Stimulated activated CD8-positive, alpha-beta memory T cell treated with anti-CD3 and anti-CD28 coated beads, Interleukin-12 subunit alpha, Interleukin-12 subunit beta, amount 100 ng/mL, for 4 hours (primary cell): ENCODE measurements at places on chromosomes 12 and 14.
A peak's percentile ranks its signal among the peaks of the same experiment; 100 is the strongest.

DNA sequence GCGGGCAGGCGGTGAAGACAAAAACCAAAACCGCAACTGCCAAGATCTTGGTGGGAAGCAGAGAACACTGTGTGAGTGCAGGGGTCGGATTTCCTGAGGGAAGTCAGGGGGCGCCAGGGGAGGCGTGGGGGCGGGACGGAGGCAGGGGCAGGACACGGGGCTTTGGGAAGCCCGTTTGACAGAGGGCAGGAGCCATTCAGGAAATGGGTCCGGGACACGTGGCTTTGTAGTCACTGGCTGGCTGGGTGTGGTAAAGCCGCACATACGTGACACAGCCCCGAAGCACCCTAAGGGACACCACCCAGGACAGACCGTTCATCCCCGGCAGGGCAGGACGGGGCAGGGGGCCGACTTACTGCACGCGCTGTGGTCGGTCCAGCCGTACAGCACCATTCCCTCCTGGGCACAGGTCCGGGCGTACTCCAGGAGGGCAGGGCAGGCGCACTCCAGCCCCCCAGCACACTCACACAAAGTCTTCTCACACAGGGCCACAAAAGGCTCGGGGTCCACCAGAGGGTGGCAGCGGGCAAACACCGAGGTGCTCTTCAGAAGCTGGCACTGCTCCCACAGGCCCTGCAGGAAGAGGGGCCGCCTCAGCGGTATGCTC lies 49.4 kb downstream of the VWF start:
- DNase-seq = peak; percentile 17

DNA sequence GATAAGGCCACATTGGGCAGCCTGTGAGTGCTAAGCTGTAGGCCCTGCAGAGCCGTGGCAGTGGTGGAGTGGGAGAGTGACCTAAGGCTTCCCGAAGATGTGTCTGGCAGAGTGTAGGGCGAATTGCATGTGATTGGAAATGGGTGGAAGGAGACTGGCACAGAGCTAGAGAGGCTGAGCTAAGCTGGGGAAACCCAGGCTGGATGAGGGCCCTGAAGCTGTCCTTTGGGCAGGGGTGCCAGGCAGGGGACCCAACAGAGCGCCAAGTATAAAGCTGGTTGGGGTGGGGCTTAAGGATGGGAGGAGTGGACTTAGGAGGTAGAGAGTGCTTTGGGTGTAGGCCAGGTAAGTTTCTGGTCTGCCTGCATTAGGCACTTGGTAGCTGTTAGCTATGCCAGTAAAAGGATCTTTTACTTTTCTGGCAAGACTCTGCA lies 47.9 kb downstream of the WDR20 start:
- no peak for DNase-seq

DNA sequence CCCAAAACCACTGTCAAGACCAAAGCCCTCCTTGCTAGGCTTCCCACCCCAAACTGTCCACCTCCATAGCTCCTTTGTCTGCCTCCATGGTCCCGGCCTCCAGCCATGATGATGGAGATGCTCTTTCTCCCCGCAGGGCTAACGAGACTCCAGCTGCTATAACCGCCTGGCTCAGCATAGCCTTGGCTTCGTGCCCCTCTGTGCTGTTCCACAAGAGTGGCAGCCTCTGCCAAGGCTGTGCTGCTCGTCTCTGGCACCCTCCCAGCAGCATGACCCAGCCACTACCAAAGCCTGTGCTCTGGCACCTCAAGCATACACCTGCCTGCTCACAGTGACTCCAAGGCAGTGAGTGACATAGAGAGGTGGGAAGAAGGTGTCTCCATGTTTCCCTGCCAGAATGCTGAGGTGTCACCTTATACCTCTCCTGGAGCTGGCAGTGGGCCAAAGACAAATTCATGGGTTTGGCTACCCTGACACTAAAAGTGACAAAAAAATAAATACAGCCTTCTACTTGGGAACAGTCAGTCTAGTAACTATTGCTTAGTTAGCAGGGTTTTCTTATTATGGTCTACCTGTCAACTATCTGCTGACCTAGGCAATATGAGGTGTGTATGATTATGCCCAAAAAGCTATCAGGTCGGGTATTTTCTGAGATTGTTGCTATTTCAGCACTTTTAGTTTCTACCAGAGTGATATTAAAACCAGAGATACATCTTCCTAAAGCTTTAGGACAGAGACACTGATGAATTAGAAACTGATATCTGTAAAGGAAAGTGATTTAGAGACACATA lies 16.1 kb upstream of the KRT73 start:
- DNase-seq = no peak

GRCh38 chr12:103456006-103456405 lies 39.8 kb downstream of the C12orf42 start:
- DNase-seq = no peak

DNA sequence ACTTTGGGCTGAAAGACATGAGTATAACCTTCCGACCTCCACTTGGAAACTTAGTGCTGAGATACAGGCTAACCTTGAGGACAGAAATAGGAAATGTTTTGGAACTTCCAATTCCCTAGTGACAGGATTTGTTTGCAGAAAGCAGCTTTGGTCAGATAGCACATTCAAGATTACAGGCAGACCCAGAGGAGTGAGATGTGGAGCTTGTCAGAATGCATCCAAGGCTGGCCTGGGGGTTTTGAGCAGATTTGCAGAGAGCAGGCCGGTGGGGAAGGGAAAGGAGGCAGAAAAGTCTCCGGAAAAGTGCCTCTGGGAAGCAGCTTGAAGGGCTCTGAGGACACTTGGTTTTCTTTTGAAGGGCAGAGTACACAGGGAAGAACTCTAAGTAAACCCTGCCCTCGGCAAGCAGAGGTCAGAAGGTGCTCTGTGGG lies 180.3 kb downstream of the ETV6 start:
- DNase-seq = no peak

DNA sequence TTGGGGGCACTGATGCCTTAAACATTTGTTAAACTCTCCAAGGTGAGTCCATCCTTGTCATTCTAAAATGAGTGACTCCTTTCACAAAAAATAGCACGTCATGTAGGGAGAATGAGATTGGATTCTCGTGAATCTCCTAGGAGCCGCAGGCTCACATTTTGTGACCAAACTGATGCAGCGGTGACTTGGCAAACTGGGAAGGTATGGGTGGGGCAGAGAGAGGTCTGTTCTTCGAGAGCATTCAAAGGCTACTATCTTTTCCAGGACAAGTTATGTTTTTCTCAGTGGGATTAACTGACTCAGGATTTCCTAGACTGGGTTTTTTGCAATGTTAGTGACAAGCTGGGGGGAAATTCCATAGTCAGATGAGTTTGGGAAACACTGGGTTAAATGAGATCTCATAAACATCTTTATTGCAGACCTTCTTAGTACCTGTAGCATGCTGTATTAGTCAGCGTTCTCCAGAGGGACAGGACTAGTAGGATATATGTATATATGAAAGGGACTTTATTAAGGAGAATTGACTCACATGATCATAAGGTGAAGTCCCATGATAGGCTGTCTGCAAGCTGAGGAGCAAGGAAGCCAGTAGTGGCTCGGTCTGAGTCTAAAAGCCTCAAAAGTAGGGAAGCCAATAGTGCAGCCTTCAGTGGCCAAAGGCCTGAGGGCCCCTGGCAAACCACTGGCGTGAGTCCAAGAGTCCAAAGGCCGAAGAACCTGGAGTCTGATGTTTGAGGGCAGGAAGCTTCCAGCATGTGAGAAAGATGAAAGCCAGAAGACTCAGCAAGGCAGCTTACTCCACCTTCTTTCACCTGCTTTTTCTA lies 61.0 kb downstream of the FOXN4 start:
- no peak for DNase-seq

- no peak for DNase-seq
Observed at GRCh38 chr12:118175823-118176447, 40.0 kb downstream of the PEBP1 start.

GRCh38 chr14:69392481-69392880 lies 5.6 kb downstream of the ERH start:
- DNase-seq = no peak
